Left ventricle myocardium superior (tissue), 1 donor: ENCODE measurements at places on chromosomes 12 and 14. TPM values are rescaled to one million over a fixed set of nuclear protein-coding genes. Genes with fewer than 3 reads are reported as not detected.
A peak's percentile ranks its signal among the peaks of the same experiment; 100 is the strongest.

Gene CLEC7A
- total RNA-seq, result 2.8 TPM

Gene CATSPERB
- 0.37 TPM for total RNA-seq

Gene TGM1
- 2.7 TPM for total RNA-seq

Gene PLA2G1B
- total RNA-seq, result not detected

Gene PLCZ1
- not detected for total RNA-seq

Gene DAO
- not detected for total RNA-seq

Gene PRIM1
- total RNA-seq, result 4.0 TPM

Gene MUCL1
- not detected for total RNA-seq

Gene CLEC4D
- total RNA-seq, result not detected

Gene ANKRD13A
- total RNA-seq, result 24.4 TPM

Gene DUSP6
- total RNA-seq, result 23.0 TPM

Gene GYS2
- total RNA-seq, result not detected

- DNase-seq, result no peak
Observed at GRCh38 chr12:2355198-2355597, 302.4 kb downstream of the CACNA1C start.

- DNase-seq, result peak; percentile 23
Observed at GRCh38 chr14:104561632-104562495, 17.7 kb upstream of the C14orf180 start.

DNA sequence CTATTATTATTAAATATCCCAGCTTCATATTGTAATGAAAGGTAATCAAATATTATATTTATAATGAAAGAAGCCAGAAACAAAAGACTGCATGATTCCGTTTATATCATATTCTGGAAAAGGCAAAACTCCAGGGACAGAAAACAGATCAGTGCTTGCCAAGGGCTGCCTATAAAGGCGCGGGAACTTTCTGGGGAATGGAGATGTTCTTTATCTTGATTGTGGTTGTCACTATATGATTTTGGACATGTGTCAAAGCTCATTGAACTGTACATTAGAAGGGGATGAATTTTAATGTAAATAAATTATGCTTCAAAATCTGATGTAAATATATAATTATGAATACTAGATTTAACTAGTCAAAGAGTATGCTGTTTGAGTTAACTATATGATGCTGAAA lies 115.4 kb upstream of the KRAS start:
- DNase-seq, result no peak

DNA sequence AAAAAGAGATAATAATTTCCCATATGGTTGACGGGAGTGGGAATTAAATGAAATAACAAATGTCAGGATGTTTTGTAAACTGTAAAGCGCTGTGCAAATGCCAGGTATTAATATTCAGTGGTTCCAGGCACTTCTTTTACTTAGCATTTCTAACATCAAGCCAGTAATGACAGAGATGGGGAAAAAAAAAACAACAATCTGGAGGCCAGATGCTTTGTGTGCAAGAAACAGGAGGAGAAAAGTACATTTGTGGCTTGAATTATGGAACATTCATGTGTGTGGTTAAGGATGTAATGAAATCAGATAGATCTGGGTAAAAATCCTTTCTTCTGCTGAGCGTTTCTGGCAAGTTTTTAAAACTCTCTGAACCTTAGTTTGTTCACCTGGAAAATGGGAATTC lies 509.6 kb downstream of the FUT8 start:
- no peak for DNase-seq

DNA sequence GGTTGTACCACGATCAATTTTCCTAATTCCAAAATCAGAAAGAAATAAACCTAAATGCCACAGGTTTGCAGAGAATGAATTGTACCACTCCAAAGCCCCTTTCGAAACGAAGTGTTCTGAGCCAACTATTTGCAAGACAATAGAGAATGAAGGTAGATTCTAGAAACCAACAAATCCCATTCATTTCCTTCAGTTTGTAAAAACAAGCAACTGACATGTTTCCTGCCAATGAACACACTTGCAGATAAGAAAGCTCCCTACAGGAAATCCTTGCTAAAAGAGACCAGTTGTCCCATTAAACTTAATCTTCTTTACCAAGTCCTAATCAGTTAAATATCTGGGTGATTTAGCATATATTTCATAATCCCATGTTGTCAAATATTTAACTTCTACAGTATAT lies 198.4 kb upstream of the FOXN3 start:
- no peak for DNase-seq

DNA sequence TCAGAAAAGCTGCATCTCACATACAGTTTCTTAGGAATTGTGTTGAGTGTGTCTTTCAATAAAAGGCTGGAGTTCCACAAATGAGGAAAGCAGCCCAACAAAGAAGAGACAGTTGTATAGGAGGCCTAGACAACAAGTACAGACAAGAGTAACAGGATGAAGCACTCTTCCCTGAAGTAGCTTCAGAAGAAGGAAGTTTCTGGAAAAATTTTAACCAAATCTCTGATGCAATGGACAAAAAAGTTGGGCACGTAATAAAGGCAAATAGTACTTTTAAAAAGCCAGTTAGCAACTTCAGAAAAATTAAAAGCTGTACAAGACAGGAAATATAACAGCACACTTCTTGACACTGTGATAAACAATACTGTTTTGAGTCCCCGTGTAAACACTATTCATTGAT lies 134.1 kb upstream of the PLEKHG7 start:
- DNase-seq, result no peak

DNA sequence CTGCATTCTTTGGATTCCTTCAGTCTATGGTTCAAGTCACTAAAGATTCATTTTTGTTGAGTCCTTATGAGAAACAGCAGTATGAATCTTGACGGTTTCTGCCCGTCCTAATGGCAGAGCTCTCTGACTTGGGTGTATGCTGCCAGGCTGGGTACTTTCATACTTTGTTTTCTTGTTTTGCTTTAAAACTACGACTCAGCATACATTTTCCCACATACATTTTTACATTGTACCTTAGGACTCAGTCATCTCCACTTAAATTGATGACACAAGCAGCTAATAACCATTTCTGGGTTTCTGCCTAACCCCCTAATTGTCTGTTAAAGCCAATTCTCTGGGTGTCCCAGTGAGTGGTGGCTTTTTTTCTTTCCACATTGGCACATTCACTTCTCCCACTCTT lies 4.8 kb upstream of the DDX55 start:
- no peak for DNase-seq

DNA sequence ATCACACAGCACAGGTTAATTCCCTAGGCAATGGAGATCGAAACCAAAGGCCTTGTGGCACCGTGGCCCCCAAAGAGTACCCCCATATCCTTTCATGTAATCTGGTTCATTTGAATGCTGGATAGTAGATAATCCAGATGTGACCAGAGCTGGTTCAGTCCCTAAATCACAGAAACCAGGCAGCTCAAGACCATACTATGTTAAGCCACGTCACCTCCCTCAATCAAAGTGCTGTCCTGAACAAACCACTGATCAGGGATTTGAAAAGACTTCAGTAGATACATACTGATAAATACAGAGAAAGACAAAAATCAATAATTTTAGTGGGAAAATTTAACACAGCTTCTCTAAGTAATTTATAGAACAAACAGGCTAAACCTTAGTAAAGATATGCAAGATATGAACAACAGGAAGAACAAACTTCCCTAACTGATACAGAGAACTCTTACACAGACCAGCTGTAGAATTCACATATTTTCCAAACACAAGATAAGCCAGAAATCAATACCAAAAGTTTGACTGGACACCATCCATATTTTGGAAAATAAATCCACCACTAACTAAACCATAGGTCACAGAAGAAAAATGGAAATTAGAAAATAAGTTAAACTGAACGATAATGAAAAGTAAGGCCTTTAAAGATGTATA lies 67.1 kb downstream of the BCAT1 start:
- no peak for DNase-seq

DNA sequence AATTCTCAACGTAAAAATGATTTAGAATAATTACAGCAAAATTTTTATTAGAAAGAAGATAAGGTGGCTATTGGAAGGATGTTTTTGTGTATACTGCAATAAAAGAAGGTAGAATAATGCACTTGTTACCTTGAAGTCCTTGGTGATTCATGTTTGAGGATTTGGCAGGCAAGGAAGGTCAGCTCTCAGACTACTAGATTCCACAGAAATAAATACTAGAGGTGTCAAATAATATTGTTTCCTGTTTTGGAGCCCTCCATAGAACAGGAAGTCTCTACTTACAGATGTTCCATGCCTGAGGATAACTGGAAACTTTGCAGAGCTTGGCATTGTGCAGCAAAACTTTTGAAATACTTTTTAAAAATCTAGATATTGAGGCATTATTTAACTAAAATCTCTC lies 284.3 kb upstream of the SYT1 start:
- DNase-seq, result no peak

DNA sequence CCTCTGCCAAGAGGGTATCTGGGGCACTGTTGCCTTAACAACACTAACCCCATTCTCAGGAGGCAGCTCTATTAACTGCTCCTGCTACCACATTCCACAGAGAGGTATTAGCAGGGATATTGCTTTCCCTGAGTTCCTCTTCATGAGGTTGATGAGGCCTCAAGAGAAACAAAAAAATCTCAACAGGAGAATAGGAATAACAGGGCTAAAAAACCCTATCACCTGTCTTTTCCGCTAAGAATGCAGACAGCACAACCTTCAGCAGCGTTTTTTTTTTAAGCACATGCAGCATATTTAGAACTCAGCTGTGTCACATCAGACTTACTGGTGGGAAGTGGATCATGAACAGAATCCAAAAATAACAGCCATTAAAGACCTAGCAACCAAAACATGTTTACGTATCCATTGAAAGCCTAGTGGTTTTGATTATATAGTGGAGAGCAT lies 29.2 kb downstream of the ATF7 start:
- DNase-seq, result no peak

DNA sequence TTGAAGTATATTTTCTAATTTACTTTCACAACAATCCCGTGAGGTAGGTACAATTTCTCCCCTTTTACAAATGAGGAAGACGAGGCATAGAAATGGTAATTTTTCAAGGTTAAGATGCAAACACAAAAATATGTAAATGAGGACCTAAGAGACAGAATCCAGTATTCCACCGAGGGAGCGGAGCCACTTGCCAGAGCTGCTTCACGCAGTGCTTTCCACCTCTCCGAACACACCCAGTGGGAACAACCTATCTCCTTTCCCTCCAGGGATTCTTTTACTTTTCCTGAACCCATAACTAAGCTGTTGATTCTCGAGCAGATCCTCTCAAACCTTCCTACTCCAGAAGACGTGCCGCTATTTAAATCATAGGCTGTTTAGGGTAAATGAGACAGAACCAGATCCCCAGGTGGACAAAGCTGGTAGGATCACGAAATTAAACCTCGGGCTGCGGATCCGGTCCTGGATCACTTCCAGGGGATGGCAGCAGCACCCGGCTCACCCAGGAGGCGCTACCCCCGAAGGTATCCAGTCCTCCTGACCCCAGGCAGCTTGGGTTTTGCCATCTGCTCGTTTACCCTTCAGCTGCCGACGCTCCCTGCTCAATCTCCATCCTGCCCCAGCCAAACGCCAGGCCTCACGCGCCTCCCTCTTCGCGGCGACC lies 1.5 kb downstream of the DDHD1 start:
- peak; percentile 55 for DNase-seq

- no peak for DNase-seq
Observed at GRCh38 chr14:44945264-44945663, 16.5 kb downstream of the KLHL28 start.

- DNase-seq, result no peak
Observed at GRCh38 chr12:116697305-116697704, 40.6 kb downstream of the SPRING1 start.

DNA sequence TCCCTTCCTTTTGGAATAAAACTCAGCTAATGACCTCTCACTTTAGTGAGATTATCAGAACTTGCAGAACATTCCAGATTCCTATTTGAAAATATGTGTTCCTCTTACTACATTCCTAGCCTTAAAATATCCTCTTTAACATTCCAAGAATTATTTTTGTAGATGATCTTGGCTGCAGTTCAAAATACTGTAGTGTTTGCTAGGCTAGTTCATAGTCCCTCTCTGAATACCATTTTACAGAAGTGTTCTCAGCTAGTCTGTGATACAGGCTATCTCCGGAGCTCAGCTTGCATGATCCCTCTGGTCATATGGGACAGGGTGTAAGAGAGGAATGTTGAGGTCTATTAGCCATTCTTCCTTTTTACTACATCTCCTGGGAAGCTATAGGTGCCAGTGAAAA lies 17.6 kb upstream of the GPR33 start:
- no peak for DNase-seq

- DNase-seq, result no peak
Observed at GRCh38 chr14:61668282-61668681, 27.0 kb upstream of the HIF1A start.

GRCh38 chr12:13183620-13184019 lies 12.9 kb upstream of the EMP1 start:
- no peak for DNase-seq

DNA sequence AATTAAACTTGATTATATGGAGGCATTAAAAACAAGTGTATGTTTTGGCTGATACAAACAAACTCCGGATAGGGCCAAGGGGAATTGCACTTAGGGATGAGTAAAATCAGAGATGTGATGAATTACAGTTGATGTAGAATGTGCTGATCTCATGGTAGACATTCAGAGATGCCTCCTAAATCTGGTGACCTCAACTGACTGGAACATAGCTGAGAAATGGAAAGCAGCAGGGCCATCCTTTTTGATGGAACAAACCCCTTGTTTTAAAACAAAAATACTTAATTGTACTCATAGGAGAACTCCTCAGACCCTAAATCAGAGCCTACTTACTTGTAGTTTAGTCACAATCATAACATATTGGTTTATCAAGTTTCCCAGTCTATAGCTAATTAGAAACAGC lies 122.8 kb downstream of the C12orf75 start:
- DNase-seq, result no peak

GRCh38 chr14:73741386-73741875 lies 27.2 kb upstream of the PNMA1 start:
- peak; percentile 81 for DNase-seq

DNA sequence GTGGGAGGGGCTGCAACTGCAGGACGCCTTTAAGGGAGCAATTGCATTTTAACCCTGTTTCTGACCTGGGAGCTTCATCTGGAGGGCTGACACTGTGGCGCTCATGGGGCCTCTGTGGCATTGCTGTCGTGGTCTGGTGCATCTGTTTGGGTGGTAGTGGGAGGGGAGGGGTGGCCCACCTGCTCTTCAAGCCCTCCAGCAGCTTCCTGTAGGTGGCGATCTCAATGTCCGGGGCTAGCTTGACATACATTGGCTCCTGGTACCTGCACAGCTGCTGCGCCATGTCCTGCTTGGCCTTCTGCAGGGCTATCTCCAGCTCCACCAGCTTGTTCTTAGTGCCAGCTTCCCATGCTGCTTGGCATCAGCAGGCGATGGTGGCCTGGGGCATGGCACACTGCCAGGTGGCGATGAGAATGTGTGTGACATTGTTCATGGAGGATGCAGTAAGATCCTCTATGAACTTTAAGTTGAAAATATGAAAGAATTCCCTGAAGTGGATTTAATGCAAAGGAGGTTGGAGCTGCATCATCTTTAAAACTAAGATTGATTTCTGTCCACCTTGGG lies 7.7 kb upstream of the KRT82 start:
- DNase-seq, result no peak

DNA sequence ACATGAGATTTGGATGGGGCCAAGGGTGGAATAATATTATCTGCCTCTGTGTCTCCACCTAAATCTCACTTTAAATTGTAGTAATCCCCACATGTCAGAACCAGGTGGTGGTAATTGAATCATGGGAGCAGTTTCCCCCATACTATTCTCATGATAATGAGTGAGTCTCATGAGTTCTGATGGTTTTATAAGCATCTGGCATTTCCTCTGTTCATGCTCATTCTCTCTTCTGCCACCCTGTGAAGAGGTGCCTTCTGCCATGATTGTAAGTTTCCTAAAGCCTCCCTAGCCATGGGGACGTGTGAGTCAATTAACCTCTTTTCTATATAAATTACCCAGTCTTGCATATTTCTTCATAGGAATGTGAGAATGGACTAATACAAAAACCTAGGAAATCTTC lies 29.9 kb downstream of the TSPAN19 start:
- DNase-seq, result no peak

- no peak for DNase-seq
Observed at GRCh38 chr12:92332552-92332951, 186.9 kb upstream of the BTG1 start.
